ENCODE measurements at places on chromosomes 2 and 18.

- DNase-seq, result peak; percentile 6
Measured at GRCh38 chr2:105576440-105577241, 168.1 kb upstream of the NCK2 start.

DNA sequence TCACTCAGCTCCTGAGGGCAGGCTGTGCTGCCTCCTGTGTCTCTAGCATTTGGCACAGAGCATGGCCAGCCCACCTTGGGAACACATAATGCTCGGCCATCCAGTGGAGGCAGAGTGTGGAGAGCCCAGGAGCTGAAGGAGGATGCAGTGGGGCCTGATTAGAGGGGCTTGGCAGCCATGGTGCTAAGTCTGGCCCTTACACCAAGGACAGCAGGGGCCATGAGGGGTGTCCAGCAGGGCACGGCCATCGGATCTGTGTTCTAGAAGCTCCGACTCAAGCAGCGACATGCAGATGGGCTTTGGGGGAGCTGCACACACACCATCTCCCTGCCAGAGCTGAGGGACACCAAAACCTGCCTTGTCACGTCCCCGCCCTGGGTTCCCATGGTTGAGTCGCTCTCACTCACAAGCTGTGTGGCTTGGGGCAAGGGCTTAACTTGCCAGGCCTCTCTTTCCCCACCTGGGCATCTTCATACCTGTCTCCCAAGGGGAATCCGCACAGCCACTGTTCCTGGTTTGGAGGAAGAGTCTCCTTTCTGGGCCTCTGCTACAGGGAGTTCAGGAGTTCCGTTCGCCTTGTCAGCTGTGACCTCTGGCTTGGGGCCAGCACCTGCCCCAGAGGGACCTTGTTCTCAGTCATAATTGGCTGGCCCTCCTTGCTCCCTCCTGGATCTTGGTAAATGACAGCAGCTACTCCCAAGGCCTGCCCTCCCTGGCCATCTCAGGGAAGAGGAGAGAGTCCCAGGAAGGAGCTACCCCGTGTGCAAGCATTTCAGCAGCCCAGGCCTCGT lies 1.3 kb upstream of the TOGARAM2 start:
- DNase-seq, result no peak

GRCh38 chr2:158497486-158497885 lies 40.7 kb downstream of the PKP4 start:
- no peak for DNase-seq

GRCh38 chr2:21715887-21716286 lies 592.1 kb downstream of the TDRD15 start:
- no peak for DNase-seq

DNA sequence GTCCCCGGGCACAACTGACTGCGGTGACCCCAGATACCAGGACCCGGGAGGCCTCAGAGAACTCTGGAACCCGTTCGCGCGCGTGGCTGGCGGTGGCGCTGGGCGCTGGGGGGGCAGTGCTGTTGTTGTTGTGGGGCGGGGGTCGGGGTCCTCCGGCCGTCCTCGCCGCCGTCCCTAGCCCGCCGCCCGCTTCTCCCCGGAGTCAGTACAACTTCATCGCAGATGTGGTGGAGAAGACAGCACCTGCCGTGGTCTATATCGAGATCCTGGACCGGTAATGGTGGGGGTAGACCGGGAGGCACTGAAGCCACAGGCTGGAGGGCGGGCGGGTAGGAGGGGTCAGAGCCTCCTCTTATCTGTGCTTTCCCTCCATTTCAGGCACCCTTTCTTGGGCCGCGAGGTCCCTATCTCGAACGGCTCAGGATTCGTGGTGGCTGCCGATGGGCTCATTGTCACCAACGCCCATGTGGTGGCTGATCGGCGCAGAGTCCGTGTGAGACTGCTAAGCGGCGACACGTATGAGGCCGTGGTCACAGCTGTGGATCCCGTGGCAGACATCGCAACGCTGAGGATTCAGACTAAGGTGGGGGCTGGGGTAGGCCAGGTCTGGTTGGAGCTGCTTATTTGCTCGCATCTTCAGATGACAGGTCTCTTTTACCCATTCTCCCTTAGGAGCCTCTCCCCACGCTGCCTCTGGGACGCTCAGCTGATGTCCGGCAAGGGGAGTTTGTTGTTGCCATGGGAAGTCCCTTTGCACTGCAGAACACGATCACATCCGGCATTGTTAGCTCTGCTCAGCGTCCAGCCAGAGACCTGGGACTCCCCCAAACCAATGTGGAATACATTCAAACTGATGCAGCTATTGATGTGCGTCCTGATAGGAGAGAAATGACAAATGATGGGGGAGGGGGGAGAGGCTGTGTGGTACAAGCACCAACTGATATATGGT lies 780 bp downstream of the HTRA2 start:
- DNase-seq, result no peak

- no peak for DNase-seq
Measured at GRCh38 chr18:13279181-13280069, 60.9 kb downstream of the LDLRAD4 start.

DNA sequence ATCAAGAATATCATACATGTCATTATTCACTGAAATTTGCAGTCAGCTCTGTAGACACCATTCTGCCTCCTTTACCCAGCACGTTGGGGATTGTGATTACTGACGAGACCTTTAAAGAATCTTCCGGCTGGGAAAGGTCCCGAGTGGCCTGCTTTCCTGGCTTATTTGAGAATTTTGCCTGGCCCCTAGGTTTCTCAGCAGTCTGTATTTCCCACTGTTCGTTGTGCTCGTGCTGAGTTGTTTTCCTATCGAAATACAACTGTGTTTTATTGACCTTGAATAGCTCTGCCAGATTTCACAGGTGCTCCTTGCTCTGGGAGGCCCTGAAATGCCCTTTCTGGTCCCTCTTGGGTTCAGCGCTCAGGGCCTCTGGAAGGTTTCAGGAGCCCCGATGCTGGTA lies 94.9 kb downstream of the AGAP1 start:
- DNase-seq, result no peak

- peak; percentile 60 for DNase-seq
Measured at GRCh38 chr2:72893594-72894319, 6.5 kb downstream of the SPR start.

- DNase-seq, result no peak
Measured at GRCh38 chr2:9574331-9574730, 18.7 kb upstream of the ADAM17 start.

- DNase-seq, result peak; percentile 41
Measured at GRCh38 chr2:157784169-157784822, 91.8 kb downstream of the ACVR1 start.

DNA sequence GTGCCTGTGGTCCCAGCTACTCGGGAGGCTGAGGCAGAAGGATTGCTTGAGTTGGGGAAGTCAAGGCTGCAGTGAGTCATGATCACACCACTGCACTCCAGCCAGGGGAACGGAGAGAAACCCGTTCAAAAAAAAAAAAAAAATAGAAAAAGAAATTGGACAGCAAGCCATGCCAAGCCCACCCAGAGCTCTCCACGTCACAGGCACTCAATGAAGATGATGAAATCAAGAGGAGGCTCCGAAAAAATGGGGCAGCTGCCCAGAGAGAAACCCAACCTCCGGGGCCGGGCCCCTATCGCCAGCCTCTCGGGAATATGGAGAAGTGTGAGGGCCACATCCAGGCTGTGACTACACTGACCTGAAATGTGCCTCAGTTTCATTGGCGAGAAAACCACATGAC lies 40.0 kb downstream of the BIN1 start:
- DNase-seq, result no peak

DNA sequence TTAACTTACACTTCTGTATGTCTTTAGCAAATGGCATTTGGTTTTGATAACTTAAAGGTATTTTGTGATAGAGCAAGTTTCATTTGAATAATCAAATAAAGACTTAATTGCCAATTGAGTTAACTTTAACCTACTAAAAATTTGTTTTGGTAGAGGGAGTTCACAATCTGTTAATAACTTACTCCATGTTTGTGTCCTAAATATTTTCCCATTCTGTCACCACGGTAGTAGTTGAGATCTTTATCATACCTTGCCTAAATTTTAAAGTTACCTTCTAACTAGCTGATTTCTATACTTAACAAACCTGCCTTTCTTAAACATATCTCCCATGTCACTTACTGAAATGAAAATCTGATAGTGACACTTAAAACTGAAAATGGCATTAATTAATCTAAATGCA lies 127.1 kb downstream of the TMEFF2 start:
- no peak for DNase-seq

GRCh38 chr2:197113275-197113711 lies 186.8 kb upstream of the PGAP1 start:
- DNase-seq, result peak; percentile 48

GRCh38 chr2:207281436-207281835 lies 115.7 kb upstream of the KLF7 start:
- DNase-seq, result no peak

DNA sequence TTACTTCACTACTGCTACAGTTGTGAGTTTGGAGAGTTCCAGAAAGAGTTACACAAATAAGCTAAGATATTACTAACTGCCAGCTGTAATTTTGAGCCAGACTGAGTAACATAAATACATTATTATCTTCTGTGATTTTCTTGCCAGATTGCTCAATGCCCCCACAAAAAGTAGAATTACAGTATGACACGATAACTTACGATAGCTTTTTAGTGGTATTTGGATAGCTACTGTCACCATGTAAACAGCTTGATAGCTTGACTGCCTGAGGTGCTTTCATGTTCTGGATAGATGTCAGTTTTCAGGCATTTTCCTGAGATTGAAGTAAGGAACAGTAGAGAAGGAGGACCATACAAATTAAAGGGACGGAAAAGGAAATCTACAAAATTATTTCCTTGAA lies 533.3 kb downstream of the SOCS6 start:
- DNase-seq, result no peak

GRCh38 chr2:54808661-54809060 lies 85.2 kb downstream of the EML6 start:
- no peak for DNase-seq

DNA sequence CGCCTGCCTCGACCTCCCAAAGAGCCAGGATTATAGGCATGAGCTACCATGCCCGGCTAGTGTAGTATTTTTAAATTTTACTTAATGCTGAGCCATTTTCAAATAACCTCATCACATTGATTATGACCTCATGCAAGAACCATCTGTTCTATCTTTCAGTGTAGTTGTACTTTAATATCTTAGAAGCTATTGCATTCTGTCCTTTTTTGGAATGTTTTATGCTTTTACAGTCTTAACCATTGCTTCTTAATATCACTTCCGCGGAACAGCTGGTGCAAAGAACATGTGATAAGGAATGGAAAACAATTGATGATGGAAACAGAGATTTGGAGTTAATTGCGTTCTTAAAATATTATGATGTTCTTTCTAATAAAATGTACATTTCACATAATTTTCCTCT lies 2.7 kb downstream of the GEN1 start:
- DNase-seq, result no peak

GRCh38 chr2:108128249-108128648 lies 111.5 kb upstream of the SULT1C3 start:
- DNase-seq, result no peak

DNA sequence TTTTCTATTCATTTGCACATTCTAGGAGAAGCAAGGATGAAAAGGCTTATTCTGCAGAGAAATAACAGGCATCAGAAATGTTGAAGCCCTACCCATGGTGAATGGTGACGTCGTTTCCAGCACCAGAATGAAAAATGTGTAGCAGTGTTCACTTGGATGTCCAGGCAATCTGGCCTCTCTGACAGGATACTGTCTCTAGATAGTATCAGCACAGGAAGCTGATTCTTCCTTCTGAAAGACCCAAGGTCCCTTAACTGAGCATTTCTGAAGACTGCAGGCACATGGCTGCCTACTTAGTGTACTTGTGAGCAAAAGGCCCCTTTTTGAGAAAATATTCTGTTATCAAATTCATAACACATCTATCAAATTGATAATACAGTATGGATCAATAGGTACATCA lies 234.1 kb downstream of the XIRP2 start:
- DNase-seq, result no peak

DNA sequence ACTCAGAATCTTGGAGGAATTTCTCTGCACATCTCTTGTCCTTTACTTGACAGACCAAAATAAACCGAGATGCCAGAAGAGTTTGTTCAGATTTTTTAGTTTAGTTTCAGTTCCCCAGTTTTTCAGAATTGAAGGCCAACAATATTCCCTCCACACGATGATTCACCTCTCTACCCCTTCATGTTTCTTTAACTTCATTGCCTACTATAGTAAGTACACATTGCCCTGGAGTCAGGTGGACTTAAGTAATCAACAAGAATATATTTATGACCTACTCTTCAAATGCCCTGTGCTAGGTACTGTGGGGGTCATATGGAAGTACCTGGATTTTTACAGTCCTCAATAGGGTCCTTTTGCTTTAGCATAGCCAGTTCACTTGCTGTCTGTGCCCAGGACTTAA lies 79.6 kb upstream of the CTLA4 start:
- no peak for DNase-seq

DNA sequence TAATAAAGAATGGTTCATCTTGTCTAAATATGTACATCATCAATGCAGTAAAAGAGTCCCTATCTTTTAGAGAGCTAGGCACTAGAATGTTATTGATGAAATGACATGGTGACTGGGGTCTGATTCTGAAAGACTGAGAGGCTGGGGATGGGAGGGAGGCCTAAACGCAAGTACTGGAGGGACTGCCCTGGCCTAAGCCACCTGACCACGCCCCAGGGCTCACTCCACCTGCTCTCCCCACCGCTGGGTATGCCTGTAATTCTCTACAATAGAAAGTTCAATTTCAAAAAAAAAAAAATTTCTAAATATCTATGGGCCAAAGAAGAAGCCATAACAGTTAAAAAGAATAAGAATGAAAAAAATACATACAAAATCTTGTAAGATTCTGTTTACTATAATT lies 194.0 kb downstream of the HDAC4 start:
- no peak for DNase-seq

GRCh38 chr2:133591164-133591563 lies 22.9 kb upstream of the NCKAP5 start:
- no peak for DNase-seq

DNA sequence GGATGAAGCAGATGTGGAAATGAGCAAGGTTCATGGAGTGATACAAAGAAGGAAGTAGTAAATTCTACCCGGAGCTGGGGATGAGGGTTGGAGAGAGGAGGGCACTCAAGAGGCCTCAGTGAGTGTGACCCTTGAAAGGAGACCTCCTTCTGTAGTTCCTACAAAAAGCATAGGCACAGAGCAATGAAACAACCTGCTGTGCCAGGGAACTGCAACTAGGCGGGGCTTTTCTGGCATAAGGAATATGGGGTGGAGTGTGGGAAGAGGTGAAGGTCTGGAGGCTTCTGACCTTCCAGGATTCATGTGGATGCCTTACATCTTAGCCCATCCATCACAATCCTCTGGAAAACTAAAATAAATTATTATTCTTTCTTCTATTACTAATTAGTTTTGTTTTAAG lies 25.5 kb upstream of the PGAP1 start:
- DNase-seq, result no peak

DNA sequence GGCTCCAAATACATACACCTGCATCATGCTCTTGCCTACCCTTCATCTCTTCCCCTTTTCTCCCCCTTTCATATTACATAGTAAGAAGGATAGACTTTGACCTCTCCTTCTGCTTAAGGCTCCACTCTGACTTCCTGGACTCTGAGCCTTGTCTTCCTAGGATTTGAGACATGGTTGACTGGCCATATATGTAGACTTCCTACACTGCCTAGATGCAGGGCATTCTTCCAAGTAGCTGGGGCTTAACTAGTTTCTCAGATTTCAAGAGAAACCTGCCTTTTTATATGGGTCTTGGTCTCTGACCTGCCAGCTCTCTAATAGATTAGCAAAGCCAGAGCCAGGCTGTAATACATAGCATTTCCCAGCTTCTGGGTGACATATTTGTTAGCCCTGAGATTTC lies 35.4 kb upstream of the CYP26B1 start:
- no peak for DNase-seq

- DNase-seq, result no peak
Measured at GRCh38 chr2:6564326-6564725, 301.4 kb downstream of the CMPK2 start.

GRCh38 chr2:162300266-162300665 lies 18.2 kb downstream of the IFIH1 start:
- no peak for DNase-seq

- peak; percentile 1 for DNase-seq
Measured at GRCh38 chr2:135984199-135985017, 1.0 kb downstream of the DARS1 start.
